ENCODE measurements at places on chromosomes 4 and X.

- DNase-seq, result no peak
Measured at GRCh38 chrX:123698979-123699520, 33.8 kb downstream of the THOC2 start.

DNA sequence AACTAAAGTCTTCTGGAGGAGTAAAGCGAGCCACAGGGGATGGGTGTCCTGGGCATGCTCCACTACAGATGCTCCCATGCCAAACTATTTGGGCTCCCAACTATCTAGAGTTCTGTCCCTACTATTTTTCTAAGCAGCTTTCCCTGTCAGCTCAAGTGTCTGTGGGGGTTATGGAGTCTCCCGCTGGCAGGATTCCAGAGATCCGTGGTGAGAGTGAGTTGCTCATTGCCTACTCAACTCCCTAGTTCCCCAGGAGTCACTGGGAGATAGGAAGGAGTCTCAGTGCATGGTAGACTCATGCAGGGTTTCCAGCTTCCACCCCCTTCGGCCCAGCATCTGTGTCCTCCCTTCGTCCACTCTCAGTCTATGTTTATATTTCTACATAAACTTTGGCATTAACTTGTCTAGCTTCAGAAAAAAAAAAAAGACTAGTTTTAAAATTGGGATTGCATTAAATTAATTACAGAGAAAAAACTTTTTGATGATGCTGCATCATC, 55.1 kb upstream of the INPP4B start:
- no peak for DNase-seq

DNA sequence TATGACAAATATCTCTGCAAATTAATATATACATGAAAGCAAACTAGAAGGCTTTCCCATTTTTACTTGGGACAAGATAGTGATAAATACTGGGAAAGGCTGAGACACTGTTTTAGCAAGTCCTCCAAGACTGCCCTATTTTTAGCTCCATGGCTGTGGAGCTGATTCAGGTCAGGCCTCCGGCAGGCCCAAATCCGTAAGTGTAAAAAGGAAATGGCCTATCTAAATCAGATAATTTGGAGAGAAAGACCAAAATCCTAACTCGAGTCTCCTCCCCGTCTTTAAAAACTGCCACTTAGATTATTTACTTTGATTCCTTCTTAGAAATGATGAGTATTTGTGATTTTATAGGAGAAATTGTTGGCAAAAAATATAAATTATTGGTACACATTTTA, 2.9 kb downstream of the OTUD4 start:
- no peak for DNase-seq

DNA sequence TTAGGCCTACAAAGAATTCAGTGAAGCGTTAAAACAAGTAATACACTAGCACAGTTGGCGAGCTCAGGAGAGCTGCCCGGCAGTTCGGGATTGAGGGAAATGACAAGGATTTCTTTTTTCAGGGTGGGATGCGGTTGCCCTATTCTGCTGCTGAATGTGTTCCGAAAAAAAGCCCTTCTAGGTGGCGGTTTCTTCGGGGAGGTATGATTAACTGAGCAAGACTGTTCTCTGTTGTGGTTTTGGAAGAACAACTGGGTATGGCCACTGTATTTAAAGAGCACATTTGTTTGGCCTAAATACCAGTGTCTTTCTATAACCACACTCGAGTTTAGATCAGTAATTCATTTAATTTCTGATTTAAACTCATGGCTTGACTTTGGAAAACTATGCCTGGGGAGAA, 459.7 kb upstream of the FAT1 start:
- no peak for DNase-seq

DNA sequence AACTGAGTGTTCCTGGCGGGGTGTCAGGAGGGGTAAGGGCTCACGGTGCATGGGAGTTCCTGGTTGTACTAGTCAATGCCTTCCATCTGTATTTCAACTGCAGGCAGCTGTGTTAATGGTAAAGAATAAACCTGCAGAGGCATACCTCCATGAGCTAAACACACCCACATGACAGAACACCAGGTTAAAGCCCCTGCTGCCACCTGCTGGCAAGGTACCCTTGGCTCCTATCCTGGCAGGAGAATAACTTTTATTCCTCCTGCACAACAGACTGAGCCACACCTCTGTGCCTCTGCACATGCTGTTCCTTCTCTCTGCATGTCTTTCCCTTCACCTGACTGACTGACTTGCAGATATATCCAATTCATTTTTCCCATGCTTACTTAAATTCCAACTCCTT, 11.1 kb downstream of the ITIH6 start:
- peak; percentile 32 for DNase-seq

DNA sequence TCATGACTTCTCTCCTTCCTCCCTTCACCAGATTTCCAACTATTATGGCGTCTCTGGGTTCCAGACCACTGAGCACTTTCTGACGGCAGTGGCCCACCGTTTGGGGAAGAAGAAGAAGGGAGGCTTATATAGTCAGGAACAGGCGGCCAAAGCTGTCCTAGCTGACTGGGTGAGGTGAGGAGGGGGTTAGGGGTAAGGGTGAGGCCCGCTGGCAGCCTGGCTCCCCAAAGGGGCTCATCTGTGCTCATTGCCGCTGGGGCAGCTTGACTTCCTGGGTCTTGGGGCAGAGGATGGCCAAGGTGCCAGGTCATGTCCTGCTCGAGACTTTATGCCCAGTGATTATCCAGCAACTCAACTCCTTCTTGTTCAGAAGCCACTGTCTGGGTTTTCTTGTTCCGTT, 21.8 kb downstream of the GNL3L start:
- no peak for DNase-seq

GRCh38 chr4:111417521-111417920, 727.7 kb upstream of the FAM241A start:
- no peak for DNase-seq

GRCh38 chr4:109156356-109156755, 146.1 kb downstream of the COL25A1 start:
- no peak for DNase-seq

DNA sequence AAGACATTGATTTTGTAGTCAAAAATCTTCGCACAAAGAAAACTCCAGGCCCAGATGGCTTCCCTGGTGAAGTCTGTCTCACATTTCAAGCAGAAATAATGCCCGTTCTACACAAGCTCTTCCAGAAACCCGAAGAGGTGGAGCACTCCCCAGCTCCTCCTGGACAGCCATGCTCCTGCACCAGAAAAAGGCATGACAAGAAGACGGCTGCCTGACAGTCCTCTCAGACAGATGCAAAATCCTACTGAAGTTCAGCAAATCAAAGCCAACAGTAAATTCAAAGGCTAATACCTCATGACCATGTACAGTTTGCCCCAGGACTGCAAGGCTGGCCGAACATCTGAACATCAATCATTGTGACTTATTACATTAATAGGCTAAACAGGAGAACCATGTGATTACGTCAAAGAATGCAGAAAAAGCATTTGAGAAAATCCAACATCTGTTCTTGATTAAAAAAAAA, 30.8 kb upstream of the MXD4 start:
- DNase-seq, result no peak

DNA sequence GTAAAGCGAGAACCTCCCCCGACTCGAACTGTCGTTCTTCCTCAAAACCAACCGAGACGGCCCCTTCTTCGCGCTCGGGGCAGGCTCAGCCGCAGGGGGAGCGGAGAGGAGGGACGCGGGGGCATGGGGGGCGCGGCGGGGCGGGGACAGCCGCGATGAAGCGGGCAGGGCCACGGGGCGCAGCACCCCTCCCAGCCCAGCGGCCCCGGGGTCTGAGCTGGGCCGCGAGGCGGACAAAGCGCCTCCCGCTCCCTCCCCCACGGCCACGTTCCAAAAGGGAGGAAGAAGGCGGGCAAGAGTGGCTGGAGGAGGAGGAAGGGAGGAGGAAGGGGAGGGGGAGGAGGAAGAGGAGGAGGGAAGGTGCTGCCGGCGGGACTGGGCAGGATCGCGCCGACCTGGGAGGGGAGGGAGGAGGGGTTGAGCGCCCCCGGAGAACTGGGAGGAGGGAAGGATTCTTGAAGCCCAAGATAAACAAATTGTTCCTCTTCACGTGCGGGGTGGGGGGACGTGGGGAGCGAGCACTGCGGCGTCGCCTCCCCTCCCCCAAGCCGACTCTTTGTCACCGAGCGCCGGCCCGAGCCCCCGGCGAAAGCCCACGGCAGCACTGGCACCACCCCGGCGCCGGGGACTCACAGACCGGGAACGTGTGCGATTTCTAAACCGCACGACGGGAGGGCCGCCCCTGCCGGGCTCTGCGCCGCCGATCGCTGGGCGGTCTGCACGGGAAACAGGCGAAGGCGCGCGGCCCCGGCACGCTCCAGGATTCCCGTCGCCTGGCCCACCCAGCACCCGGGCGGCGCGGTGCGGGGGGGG, 2.9 kb downstream of the MAML3 start:
- peak; percentile 48 for DNase-seq

- DNase-seq, result no peak
Measured at GRCh38 chr4:3716631-3717235, 49.5 kb upstream of the ADRA2C start.

- DNase-seq, result no peak
Measured at GRCh38 chrX:74931214-74931613, 6.0 kb upstream of the NEXMIF start.

DNA sequence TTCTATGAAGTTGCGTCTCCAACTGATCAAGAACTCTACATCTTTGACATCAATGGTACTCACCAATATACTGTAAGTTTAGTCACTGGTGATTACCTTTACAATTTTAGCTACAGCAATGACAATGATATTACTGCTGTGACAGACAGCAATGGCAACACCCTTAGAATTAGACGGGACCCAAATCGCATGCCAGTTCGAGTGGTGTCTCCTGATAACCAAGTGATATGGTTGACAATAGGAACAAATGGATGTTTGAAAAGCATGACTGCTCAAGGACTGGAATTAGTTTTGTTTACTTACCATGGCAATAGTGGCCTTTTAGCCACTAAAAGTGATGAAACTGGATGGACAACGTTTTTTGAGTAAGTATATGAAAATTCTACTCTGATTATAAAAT, 162.3 kb downstream of the DCTD start:
- DNase-seq, result no peak

- DNase-seq, result no peak
Measured at GRCh38 chr4:183544109-183544508, 39.3 kb downstream of the ING2 start.

DNA sequence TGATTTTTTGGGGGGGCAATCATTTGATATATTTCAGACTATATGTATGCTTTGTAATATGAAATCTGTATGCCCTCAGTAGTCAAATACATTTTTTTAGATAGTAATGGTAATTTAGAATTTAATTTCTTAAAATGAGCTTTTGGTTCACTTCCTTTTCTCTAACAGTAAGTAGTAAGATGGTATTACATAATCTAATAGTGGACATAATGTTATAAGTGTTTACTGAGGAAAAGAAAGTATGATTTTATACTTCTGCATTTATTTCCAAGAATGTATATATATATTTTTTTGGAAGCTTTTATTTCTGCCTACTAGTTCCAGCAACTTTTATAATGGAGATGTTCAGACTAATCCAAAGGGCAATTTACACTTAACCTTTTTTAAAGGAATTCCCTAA, 1450.7 kb upstream of the TENM3 start:
- no peak for DNase-seq

GRCh38 chr4:76275486-76276124, 24.1 kb downstream of the FAM47E start:
- DNase-seq, result no peak

- DNase-seq, result no peak
Measured at GRCh38 chr4:144411119-144411518, 234.8 kb upstream of the HHIP start.

DNA sequence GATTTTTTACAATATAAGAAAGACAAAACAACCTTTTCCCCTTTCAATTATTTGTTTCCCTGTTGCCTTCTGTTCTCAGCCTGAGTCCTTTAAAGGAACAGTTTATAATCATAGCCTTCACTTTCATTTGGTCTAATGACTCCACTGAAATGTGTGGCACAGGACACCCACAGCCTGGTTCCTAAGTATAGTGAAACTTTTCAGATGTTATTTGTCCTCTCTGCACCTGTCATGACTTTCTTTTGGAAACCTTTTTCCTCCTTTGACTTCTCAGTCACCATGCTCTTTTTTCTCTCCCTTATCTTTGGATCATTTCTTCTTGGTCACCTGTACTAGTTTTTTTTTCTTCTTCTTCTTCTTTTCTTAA, 237.8 kb upstream of the ANXA3 start:
- no peak for DNase-seq

DNA sequence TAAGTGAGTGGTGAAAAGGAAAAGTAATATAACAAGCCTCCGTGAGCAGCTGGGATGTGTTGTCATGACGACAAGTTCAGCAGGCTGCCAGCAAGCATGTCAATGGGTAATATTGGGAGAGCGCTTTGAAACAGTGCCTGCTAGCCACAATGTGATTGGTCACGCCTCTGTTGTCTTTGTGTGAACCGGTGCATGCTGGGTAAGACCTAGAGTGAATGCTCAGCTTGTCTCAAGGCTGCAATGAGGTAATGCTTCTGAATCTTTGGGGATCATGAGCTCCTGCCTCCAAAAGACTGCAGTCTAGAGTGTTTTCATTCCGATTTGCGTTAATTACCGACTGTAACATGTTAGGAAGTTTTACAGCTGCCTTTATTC, 54.9 kb downstream of the STOX2 start:
- no peak for DNase-seq

DNA sequence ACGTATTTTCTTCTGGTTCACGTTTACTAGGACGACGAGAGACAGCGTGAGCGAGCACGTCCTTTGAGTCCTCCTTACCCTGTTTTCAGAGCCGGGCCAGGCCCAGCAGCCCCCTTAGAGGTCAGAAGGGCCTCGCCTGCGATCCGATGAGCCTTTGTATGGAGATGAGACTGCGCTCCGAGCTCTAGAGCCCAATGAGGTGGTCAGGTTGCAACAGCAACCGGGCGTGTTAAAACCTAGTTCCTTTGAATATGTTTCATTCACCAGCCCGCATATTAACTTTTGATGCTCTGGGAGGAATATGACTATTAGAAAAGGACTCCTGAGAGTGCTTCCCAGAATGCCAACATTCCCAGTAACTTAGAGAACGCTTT, 55.6 kb upstream of the TADA2B start:
- DNase-seq, result no peak

DNA sequence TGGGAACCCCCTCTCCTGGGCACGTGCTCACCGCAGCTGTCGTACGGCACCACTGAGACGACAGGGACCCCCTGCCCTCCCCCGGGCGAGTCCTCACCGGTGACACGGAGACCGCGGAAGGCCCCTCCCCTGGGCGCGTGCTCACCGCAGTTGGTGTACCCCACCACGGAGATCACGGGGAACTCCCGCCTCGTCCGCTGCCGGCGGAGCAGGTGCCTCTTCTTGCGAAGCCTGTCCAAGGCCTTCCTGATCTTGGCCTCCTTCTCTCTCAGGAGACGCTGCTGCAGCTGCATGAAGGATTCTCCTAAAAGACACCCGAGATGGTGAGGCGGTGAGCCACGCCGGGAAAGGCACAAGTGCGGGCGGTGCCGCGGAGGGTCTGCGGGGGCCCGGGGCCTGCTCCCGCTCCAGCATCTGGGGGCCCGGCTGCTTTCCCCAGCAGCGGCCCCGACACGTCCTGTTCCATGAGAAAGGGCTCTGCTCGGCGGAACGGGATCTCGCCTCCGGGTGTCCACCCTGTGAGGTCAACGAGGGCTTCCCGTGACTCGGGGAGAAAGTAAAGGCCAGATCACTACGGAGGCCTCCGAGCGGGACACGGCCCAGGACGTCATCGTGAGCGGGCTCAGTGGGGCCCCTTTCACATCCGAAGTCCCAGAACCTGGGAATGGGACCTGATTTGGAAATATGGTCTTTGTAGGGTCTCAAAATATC, 5.8 kb downstream of the GTPBP6 start:
- DNase-seq, result no peak

Measured in CD4-positive, alpha-beta T cell (primary cell).